ENCODE measurements at places on chromosomes 2 and 18.

DNA sequence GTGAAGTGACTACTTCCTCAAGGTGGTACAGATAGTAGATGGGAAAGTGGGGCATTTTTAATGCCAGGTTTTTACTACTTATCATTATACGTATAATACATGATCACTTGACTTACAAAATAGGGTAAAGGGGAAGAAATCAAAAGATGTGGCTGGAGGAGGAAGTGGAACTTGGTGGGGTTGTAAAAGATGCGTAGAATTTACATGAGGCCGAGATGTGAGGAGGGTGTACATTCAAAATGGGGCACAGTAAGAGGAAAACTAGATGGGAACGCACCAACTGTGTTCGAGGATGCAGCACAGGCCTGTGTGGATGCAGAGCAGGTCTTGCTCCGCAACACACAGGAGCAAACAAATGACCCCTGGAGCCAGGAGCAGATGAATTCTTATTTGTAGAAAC, 403.3 kb downstream of the TXNL1 start:
- no peak for DNase-seq

DNA sequence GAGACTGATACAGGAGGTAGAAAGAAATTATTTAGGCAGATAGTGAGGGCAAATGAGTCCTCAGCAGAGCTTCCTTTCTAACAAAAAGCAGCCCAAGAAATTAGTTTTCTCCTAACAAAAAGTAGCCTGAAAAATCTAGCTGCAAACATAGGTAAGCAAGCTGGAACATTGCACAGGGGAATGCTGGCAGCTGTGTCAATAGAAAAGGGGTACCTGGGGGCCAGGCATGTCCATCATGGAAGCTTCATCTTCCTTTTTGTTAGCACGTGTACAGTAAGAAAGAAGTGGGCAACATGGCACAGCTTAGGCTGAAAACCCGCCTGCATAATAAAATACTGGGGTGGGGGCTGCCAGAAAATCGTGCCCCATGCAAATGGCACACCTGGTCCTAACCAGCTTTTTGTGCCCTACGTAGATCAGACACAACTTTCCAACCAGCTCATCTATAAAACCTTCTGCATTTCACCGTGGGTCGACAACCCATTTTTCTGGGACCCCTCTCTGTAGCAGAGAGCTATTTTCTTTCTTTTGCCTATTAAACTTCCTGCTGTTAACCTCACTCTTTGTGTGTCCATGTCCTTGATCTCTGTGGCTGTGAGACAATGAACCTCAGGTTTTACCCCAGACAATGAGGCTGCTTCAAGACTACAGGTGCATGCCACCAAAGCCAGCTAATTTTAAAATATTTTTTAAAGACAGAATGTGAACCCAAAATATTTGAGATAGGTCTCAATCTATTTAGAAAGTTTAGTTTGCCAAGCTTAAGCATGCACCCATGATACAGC, 6.6 kb upstream of the MTHFD2 start:
- DNase-seq, result no peak

- no peak for DNase-seq
Observed at GRCh38 chr2:20478961-20479360, 32.1 kb downstream of the RHOB start.

GRCh38 chr2:237904831-237905599, 45.6 kb downstream of the RAMP1 start:
- DNase-seq, result peak; percentile 62

- no peak for DNase-seq
Observed at GRCh38 chr2:236951830-236952475, 133.7 kb upstream of the COPS8 start.

- peak; percentile 1 for DNase-seq
Observed at GRCh38 chr2:348361-348916, 60.5 kb upstream of the ALKAL2 start.

DNA sequence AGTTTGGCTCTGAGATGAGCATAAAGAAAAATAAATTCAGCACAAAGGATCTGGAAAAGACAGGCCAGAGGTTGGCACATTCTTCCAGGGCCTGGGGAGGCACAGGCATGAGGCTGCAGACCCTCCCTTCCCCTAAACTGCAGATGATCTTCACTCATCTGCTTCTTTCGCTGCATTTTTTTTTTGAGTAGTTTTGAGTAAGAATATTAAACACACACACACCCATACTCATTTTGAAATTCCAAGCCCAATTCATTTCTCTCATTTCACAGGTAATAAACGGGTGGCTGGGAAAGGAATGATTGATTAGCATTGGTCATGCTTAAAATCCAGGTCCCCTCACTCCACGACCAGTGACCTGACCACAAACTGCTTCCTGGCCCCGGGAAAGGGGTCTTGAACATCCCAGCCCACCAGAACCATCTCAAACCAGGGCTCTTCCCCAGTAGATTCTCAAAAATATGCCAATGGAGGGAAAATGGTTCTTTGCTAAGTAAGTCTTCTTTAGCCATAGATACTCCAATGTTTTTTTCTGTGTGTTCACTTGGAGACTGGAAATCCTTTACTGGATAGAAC, 219.6 kb downstream of the ANAPC1 start:
- no peak for DNase-seq

DNA sequence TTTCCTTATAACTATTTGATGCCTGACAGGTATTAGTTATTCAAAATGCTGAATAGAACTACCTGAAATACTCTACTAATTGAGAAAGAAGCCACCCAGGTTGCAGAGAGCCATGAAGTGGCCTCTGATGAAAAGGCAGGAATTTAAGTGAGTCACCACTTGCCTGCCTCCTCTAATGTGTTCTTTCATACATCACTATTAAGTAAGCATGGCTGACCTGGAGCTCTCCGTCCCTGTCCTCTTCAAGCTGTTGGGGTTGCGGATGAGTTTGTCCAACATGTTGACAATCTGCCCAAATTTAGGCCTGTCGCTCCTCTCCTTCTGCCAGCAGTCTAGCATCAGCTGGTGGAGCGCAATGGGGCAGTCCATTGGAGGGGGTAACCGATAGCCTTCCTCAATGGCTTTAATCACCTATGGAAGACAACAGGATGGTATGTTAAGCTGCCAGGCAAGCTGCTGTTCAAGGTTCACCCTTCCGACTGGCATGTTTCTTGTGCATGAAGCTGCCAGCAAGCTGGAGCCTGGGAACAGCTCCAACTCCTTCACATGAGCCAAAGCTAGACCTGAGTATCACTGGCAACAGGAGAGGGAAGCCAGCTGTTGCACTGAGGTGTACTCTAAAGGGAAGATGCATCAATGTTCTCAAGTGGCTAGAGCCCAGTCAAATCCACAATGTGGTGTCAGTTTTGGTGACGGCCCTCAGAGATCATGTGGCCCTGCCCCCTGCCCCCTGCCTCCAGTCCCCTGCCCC, 142.2 kb downstream of the EPHA4 start:
- no peak for DNase-seq

GRCh38 chr2:194539425-194539824, 1117.6 kb upstream of the SLC39A10 start:
- DNase-seq, result no peak

DNA sequence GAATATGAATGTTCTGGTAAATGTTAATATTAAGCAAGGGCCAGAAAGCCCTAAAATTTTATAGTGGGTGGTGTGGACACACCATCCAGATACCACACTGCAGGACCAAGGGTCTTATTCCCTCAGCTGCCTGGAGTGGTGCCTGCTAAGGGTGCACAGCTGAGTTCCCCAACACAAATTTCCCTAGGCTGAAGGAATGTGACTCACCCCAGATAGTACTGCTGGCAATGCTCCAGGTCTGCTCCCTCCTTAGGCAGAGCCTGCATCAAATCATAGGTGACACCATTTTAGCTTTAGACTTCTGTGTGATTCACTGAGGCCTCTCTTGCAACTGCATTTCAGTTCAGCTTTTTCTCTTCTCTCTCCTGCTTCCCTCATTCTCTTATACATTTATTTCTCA, 321.1 kb downstream of the SATB2 start:
- peak; percentile 45 for DNase-seq

All from cardiac muscle cell (in vitro differentiated cells and primary cell).